ENCODE measurements at places on chromosomes 6 and 20. TPM values are rescaled to one million over a fixed set of nuclear protein-coding genes. Genes with fewer than 3 reads are reported as not detected.

The GATA5 gene
- total RNA-seq, result not detected

The DLL1 gene
- 3.9 TPM for total RNA-seq

The SLC22A16 gene
- not detected for total RNA-seq

The CNR1 gene
- under 0.01 TPM for total RNA-seq

The SNAP91 gene
- 0.22 TPM for total RNA-seq

Measured in lung microvascular endothelial cell (primary cell).